ENCODE measurements at places on chromosomes 2 and 18.
A peak's percentile ranks its signal among the peaks of the same experiment; 100 is the strongest.

DNA sequence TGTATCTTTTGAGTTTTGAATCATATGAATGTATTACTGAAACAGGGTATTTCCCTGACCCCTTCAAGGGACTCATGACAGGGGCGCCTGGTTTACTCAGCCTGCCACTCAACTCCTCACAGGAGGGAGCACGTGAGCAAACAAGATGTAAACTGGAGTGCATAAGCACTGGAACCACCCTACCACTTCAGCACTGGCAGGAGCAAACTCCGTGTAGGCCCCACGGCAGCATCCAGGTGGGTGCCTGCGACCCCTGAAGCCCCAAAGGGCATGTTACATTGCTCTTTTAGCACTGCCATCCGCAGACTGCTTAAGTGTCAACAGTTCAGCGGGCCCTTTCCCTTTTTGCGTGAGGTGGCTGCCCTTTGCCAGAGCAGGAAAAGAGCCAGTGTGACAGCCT lies 8.2 kb upstream of the DAPL1 start:
- no peak for DNase-seq

DNA sequence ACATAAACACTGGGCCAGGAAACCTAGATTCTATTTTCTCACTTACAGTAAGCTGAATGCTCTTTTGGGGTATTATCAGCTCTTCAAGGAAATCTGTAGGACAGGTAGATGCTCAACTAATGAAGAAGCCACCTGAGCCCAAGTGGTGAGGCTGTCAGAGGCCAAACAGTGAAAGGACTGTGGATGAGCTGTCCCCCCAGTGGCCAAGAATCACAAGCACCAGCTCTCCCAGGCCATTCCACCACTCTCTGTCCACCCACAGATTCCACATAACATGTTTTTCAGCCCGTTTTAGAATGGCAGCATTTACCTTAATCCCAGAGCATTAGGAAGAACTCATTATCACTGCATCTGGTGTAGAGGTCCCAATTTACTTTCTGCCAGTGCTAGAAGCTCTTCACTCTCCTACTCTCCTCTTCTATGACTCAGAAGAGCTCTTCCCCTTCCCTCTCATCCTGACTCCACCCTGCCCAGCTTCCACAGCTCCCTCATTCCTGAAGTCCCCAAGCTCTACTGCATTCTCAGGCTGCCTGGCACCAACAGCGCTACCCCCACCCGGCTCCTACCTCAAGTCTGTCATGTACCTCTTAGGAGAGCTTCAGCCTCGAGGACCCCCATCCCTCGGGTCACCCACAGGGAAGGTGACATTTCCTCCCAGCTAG lies 43.8 kb upstream of the GORASP2 start:
- DNase-seq = no peak

GRCh38 chr2:76998152-76998551 lies 524.0 kb downstream of the LRRTM4 start:
- DNase-seq = no peak

DNA sequence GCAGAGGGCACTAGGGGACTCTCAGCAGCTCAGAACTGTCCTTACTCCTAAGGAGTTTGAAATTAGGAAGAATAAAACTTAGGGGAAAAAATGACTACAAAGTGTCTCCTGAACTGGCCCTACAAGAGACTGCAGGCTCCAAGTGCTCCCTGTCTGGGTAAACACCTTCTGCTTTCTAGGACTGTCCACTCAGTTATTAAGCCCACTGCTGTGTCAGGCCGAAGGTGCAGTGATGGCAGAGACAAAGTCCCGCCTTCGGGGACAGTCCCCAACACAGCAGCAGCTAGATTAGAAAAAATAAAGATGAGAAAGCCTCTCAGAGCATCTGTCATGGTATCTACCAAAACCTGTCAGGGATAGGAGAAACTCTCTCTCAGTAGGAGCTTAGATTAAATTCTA lies 28.3 kb downstream of the TWIST2 start:
- no peak for DNase-seq

DNA sequence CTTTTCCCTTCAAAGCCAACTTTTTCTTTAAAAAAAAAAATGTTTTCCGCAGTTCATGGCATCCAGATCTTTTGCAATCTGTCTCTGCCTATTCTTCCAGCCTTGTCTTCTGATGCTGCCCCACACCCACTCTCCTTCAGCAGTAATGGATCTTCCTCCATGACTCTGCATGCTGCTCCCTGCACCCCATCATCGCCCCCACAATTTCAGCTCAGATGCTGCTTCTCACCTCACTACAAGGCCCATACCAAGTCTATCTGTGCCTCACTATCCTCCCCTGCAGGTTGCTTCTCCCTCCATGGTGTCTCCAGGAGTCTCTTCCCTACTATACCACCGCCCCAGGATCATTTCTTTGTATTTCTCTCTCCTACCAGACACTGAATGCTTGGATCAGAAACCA lies 260.6 kb downstream of the ANAPC1 start:
- DNase-seq = no peak

GRCh38 chr2:121343191-121343590 lies 58.2 kb upstream of the TFCP2L1 start:
- DNase-seq = no peak

DNA sequence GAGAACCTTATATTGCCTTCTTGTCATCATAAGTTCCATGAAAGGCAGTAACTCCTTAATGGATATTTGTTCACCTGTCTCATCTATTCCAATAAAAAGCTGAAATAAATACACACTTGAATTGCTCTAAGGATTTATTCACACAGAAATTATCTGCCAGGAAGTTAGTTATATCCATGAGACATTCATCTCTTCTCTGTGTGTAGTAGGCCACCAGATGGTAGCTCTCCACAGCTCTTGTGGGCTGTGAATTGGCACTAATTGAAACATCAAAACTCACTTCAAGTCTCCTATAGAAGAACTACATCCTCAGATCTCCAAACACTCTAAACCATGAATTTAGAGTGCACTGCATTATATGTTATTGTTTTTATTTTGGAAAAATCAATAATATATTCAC lies 189.6 kb downstream of the DSC3 start:
- DNase-seq = no peak

DNA sequence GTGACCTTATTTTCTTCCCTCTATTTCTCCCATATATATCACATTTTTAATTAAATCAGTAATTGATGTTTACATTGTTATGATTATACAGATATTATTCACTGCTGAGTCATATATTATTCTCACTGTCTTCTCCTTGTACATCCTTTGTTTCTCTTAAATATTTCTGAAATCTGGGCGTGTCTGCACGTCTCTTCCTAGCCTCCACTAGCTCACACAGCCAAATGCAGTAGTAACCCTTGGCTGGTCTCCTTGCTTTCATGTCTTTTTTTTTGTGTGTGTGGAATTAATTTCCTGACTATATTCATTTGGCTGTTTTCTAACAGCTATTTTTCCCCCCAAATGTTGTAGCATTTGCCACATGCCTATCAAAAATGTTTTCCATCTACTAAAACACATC lies 15.8 kb downstream of the CCNYL1 start:
- DNase-seq = no peak

- DNase-seq = no peak
Measured at GRCh38 chr2:96821113-96821675, 5.1 kb downstream of the CNNM3 start.

GRCh38 chr2:70482401-70482800 lies 71.2 kb downstream of the TGFA start:
- no peak for DNase-seq

DNA sequence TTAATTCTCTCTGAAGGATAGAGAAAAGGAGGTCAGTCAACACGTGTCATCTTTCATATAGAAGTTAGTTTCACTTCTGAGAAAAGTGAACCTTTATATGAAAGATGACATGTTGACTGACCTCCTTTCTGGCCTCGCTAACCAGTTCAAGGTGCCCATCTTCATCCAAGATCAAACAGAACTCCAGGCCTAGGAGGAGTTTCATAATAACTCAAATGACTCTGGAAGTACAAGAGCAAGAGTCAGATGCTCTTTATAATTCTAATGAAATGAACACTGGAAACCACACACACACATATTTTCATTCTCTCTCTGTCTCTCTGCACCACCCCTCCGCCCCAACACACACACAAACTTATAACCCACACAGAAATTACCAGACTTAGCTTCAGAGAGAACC lies 16.3 kb downstream of the ANKRD44 start:
- no peak for DNase-seq

- no peak for DNase-seq
Measured at GRCh38 chr2:6977786-6978185, 60.6 kb downstream of the RNF144A start.

DNA sequence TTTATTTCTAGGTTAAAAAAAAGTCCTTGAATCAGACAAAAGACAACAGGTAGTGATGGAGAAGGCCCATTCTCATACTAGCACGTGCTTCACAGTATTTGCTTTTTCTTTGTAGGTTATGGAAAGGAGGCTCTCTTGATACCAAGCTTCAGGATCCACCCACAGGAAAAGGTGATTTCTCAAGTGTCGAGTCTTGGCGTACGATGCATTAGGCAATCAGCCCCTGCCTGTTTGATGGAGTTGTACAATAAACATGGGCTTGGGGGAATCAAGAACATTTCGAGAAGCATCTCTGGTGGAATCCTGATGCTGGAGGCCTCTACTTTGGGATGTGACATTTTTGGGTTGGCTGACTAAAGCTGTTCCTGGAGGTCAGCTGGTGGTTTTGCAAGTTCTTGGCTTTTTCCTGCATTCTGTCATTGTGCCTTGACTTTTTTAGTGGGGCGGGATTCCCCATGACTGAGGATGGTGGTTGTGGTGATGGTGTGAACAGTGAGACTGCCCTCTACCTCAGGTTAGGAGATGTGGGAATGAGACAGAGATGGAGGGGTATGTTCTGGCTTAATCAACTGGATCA lies 231.5 kb upstream of the SPRED2 start:
- peak; percentile 83 for DNase-seq

DNA sequence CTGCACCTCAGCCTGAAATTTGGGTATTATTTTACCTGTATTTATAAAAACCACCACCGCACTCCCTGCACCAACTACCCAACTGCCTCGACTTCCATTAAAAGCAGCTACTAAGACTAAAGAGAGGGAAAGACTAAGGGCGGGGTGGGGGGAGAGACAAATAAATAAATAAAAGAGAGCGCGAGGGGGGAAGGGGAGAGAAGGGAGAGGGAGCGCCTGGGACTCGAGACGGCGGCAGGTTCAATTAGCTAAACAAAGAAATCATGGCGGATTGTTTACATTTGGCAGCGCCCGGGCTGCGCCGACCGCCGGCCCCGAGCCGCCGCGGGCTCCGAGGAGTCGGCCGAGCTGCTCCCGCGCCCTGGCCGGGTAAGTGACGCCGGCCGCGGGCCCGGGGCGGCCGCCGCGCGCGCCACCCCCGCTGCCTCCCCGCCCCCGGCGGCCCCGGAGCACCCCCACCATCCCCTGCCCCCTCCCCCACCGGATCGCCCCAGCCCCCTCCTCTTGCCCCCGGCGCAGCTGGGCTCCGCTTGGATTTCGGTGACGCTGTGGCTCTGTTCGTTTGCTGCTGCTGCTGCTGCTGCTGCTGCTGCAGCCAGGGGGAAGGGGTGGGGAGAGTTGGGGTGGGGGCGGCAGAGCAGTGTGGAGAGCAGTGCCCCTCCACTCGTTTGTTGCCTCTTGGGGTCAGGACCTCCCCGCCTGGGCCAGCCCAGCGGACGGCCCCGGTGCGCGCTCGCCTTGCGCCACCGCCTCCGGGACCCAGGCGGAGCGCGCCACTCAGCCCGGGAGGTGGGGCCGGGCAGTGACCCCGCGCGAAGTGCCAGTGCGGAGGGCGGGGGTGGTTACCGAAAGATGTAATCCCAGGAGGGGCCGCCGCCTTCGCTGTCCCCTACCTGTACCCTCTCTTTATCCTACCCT lies 187.2 kb upstream of the FANCL start:
- peak; percentile 11 for DNase-seq

All from NB4 (cell line).